ENCODE measurements at places on chromosomes 6 and 20.

- DNase-seq = no peak
Observed at GRCh38 chr20:62766716-62767115, 29.6 kb upstream of the MRGBP start.

DNA sequence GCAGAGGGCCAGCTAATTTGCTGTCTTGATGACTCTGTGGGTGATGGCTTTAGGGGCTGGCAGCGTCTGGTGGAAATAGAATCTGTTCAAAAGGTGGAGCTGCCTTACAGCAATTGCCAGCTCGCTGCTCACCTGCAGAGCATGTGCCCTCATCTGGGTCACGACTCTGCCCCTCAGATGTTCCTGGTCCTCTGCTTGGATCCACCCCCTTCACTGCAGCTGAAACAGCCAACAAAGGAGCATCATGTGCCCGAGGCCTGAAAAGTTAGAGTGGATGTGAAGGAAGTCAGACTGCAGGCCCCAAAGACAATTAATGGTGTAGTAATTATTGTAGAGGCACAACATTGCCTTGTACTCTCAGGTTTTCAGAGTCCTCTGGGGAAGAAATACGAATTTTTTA is 19.9 kb downstream of the RREB1 start:
- no peak for DNase-seq

DNA sequence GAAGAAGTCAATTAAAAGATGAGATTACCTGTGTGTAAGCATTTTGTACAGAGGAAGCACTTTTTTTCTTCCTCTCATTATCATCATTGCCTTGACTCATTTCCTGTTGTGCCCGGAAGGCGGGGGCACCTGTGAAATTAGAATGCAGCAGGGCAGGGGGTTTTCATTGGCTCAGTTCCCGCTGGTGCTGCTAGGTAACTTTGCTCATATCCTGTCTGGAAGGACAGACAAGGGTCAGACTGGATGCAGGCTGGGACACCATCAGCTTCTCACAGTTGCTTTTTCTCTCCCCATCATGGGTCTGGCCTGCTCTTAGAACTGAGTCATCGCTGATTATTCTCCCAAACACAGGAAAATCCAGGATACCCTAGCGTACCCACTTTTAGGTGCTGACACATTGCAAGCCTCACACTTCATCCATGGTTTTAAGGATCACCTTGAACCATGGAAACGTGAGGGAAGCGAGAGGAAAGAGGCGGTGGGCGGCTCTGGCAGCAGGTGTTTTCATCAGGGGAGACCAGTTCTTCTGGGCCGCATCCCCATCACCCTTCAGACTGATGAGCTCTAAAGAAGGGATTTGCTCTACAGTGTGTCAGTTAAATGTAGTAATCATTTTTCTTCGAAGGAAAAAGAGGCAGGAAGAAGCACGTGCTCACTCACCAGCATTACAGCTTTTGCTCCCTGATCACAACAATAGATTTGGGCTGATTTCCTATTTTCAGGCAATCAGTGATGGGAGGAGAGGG is 195.7 kb upstream of the SASH1 start:
- no peak for DNase-seq

DNA sequence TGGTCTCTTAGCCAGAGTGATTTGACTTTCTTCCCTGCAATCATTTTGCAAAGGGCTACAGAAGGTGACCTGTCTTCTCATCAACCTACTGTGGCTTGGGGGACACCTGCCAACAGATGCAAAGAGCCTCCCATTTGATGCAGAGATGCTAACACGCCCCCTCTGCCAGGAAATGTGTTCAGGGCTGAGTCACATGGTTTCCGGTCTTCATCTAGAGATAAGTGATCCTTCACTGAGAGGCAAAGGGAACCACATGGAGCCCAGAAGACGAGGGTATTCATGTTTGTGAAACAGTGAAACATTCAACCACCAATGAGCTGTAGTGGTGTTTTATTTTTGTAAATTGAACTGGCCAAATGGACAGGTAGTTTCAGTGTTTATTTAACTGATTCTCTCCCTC is 109.0 kb upstream of the RIN2 start:
- no peak for DNase-seq

All from stimulated activated naive B cell treated with anti-CD40 and anti-IgM and Interleukin-4, amounts not matched to agents 10 μg/mL and 1 μg/mL and 100 μg/mL, for 72 hours (primary cell).